ENCODE measurements at places on chromosomes 7 and 10.

GRCh38 chr7:4297165-4297917 lies 384.8 kb upstream of the FOXK1 start:
- no peak for DNase-seq

DNA sequence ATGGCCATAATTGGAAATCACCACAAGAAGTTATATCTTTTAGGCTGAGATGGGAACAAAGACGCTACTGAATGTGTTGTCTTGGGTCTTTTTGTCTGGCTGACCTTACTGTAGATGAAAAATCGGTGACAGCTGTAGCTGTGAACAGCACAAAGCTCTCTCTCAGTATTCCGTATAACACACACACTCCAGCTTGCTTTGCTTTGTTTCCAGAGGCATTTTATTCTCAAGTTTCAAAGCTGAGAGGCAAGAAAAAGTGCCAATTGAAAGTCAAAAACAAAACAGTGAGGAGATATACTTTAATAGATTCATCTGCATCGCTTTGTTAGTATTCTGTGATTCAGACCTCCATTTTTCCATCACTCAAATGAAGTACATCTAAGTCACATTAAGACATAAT lies 39.6 kb upstream of the CABCOCO1 start:
- no peak for DNase-seq

DNA sequence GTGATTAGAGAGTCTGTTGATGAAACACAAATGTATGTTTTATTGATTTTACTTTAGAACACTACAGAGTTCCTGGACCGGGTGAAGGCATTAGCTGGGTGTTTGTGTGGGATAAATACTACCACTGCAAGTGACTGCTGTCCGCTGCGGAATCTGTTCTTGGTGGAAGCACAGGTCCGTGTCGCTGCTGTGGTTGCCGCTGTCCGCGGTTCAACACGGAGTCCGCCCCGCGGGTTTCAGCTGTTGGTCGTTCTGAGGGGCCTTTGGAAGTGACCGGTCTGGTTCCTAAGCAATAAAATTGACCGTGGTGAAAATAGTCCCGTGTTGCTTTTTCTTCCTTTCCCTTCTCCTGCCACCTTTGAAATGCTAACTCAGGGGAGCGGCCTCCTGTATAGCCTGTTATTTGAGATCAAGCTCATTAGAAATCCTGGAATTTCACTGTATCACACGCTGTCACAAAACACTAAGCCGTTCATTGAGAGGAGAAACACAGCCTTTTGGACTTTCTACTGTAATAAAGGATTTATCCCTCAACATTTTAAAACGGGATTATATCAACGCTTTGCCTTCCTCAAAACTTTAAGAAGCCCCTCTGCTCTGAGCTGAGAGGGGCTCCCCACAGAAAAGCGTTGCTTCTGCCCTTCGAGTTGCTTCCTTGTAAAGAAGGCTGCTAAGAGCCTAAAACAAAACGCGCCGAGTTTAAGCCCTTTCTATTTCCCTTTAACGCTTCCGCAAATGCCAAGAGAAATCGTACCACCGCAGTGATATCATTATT lies 2.6 kb downstream of the NKX6-2 start:
- no peak for DNase-seq

GRCh38 chr7:73908123-73908611 lies 47.2 kb downstream of the TMEM270 start:
- DNase-seq, result no peak

- DNase-seq, result no peak
These were observed 12.9 kb downstream of the AGK start for GRCh38 chr7:141563956-141564623.

DNA sequence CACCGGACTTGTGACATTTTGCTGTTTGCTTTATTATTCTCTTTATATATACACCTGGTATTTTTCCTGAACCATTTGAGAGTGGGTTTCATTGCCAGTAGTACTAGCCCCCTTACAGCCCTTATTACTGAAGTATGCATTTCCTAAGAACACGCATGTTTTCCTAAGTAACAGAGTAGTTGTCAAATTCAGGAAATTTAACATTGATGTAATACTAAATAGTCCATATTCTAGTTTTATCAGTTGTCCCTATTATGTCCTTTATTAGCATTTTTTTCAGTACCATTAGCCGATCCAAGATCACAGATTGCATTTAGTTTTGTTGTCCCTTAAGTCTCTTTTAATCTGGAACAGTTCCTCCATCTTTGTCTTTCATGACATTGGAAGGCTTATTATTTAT lies 8.0 kb downstream of the KMT2E start:
- DNase-seq, result no peak
